Mesothelial cell of epicardium (in vitro differentiated cells): ENCODE measurements at places on chromosomes 2 and 18.

GRCh38 chr18:80112624-80113248 lies 3.7 kb downstream of the ADNP2 start:
- H3K27ac ChIP-seq: peak overlapping the region; percentile 69
- H3K27me3 ChIP-seq: no peaks in the 10 kb centered on the region
- H3K4me3 ChIP-seq: no peak overlapping the region
- DNase-seq: no peak

DNA sequence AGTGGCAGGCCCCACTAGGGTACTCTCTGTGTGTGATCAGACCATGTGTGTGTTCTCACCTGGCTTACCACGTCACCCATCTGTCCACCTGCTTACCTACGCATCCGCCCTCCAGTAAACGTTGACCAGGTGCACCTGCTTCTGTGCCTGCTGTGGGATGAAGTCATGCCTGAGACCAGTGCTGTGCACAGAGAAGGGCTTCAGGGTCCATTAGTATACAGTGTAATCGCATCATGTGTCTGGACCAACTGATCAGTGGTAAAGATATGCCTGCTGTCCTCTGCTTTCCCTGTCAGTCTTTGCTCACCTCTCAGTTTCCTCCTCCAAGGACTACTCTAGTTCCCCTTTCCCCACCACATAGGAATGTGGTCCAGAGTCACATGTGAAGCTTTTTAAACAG lies 109.3 kb downstream of the FHOD3 start:
- DNase-seq: no peak
- no peak overlapping the region for H3K4me3 ChIP-seq
- no peaks in the 10 kb centered on the region for H3K27me3 ChIP-seq
- no peak overlapping the region for H3K27ac ChIP-seq

- no peak overlapping the region for H3K27ac ChIP-seq
- no peaks in the 10 kb centered on the region for H3K27me3 ChIP-seq
- DNase-seq: no peak
- H3K4me3 ChIP-seq: no peak overlapping the region
These were observed 633.0 kb upstream of the TMEFF2 start for GRCh38 chr2:192827735-192828134.

GRCh38 chr2:8337321-8337720 lies 344.5 kb upstream of the ID2 start:
- no peaks in the 10 kb centered on the region for H3K27me3 ChIP-seq
- H3K36me3 ChIP-seq: peaks cover 2% of the 10 kb centered on the region
- no peak overlapping the region for H3K4me3 ChIP-seq
- DNase-seq: no peak

- H3K36me3 ChIP-seq: peaks cover 52% of the 10 kb centered on the region
- H3K4me3 ChIP-seq: no peak overlapping the region
- H3K27me3 ChIP-seq: no peaks in the 10 kb centered on the region
- no peak overlapping the region for H3K27ac ChIP-seq
- DNase-seq: no peak
- peaks cover 24% of the 10 kb centered on the region for H3K4me1 ChIP-seq
These were observed 24.4 kb downstream of the PUM2 start for GRCh38 chr2:20326163-20326780.

- H3K36me3 ChIP-seq: peaks cover 3% of the 10 kb centered on the region
- H3K4me3 ChIP-seq: no peak overlapping the region
- DNase-seq: no peak
These were observed 46.0 kb downstream of the TNS1 start for GRCh38 chr2:217956586-217957457.

- H3K27me3 ChIP-seq: no peaks in the 10 kb centered on the region
- no peak overlapping the region for H3K27ac ChIP-seq
- no peak for DNase-seq
- H3K36me3 ChIP-seq: peaks cover 33% of the 10 kb centered on the region
- no peaks in the 10 kb centered on the region for H3K4me1 ChIP-seq
These were observed 77.6 kb upstream of the ALPP start for GRCh38 chr2:232300894-232301387.

DNA sequence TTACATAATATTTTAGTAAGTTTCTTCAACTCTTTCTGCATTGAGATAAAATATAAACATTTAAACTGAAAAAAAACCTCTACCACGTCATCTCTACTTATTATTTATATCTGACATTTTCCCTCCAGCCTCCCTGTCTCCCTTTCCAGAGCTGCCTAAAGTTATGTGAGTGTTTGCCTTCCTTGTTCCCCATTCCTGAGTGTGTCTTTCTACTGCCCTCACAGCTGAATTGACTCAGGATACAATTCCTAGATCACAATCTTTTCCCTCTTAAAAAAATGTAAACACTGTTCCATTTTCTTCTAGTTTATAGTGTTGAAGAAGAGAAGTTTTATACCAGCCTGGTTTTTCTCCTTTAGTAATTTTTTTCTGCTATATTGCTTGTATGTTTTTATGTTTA lies 5.3 kb downstream of the TRPM8 start:
- no peak for DNase-seq
- no peak overlapping the region for H3K4me3 ChIP-seq
- H3K27me3 ChIP-seq: peaks cover 70% of the 10 kb centered on the region
- no peaks in the 10 kb centered on the region for H3K4me1 ChIP-seq
- no peak overlapping the region for H3K27ac ChIP-seq
